ENCODE measurements at places on chromosomes 13 and 19. TPM values are rescaled to one million over a fixed set of nuclear protein-coding genes. Genes with fewer than 3 reads are reported as not detected.

HSD17B14 gene
- 3.5 TPM for total RNA-seq

ZIC2 gene
- under 0.01 TPM for total RNA-seq

ZNF285 gene
- 2.6 TPM for total RNA-seq

ZNF177 gene
- total RNA-seq = 1.3 TPM

ZNF780B gene
- total RNA-seq = 15.1 TPM

SHC2 gene
- 15.4 TPM for total RNA-seq

ZNF541 gene
- 0.19 TPM for total RNA-seq

NEK5 gene
- under 0.01 TPM for total RNA-seq

SELENOV gene
- not detected for total RNA-seq

ZNF529 gene
- total RNA-seq = 7.5 TPM

FUT1 gene
- 6.5 TPM for total RNA-seq

PHLDB3 gene
- total RNA-seq = 8.9 TPM

Data from vein endothelial cell (primary cell).